ENCODE measurements at places on chromosomes 6 and 20.
A peak's percentile ranks its signal among the peaks of the same experiment; 100 is the strongest.

- DNase-seq: no peak
Observed at GRCh38 chr6:157217894-157218370, 105.4 kb downstream of the TMEM242 start.

- DNase-seq: no peak
Observed at GRCh38 chr20:47241345-47241781, 115.1 kb downstream of the ZMYND8 start.

DNA sequence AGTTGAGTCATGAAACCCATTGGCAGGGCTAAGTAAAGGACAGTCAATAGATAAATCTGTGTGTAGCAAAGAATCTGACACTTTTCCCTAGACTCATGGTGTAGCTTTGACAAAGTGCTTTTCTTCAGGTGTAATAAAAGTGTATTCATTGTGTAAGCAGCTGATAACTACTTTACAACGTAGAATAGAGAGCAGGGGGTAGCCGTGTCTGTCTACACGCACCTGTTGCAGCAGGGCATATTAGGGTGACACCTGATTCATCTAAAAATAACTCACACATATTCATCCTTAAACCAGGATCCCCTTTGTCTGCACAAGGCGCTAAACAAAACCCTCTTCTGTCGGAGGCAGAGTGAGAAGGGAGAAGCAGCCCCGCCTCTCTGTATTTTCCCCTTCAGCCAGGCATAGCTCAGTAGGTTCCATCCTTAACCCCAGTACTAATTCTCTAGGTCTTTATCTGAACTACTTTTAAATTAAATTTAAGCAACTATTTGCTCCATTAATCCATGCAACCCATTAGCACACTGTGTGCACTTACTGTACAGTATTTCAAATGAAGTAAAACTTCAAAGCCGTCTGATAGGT is 306.7 kb upstream of the SASH1 start:
- DNase-seq: no peak

DNA sequence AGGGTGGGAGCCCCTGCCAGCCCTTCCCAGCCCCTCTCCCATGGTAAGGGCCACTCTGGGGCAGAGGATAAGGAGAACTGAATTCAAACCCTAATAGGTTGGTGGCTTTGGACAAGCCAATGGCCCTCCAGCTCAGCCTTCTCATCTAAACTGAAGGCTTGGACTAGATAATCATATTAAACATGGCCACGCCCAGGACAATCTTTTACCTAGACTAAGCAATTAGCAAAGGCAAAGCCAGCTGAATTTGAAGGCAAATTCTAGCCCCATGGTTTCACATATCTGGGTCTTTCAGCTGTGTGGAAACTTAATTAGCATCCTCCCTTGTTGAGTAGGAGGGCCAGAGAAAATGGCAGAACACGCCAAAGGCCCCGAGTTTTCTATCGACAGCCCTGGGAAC is 10.7 kb downstream of the SLC22A23 start:
- DNase-seq: no peak

DNA sequence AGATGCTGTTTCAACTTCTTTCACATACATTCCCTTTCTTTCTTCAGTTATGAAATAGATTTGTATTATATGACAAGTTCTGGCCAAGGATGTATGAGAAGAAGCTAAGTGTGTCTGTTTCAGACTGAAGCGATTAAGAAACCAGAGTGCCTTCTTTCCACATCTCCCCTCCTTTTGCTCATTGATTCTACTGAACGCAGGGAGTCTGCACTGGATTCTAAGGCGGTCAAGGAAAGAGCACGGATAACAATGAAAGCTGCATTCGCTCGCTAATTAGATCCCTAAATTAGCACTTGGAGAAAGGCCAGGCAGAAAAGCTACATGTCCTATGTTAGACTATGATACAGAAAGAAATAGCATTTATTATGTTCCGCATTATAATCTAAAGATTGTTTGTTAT is 267.7 kb downstream of the HAO1 start:
- DNase-seq: no peak

DNA sequence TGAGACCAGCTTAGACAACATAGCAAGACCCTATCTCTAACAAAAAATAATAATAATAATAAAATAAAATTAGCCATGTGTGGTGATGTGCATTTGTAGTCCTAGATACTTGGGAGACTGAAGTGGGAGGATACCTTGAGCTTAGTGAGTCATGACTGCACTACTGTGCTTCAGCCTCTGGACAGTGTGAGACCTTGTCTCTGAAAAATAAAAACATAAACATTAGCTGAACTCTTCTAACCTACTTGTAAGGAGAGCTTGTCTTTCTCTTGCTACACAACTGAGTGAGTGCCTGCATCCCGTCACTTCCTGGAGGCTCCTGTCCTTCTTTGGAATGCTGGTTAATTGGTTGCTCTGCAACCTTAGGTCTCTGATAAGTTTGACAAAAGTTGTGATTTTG is 5.1 kb upstream of the DBNDD2 start:
- DNase-seq: no peak

GRCh38 chr6:47163536-47163935 is 121.4 kb upstream of the ADGRF1 start:
- no peak for DNase-seq

- no peak for DNase-seq
Observed at GRCh38 chr20:8986631-8987030, 82.3 kb upstream of the PLCB4 start.

DNA sequence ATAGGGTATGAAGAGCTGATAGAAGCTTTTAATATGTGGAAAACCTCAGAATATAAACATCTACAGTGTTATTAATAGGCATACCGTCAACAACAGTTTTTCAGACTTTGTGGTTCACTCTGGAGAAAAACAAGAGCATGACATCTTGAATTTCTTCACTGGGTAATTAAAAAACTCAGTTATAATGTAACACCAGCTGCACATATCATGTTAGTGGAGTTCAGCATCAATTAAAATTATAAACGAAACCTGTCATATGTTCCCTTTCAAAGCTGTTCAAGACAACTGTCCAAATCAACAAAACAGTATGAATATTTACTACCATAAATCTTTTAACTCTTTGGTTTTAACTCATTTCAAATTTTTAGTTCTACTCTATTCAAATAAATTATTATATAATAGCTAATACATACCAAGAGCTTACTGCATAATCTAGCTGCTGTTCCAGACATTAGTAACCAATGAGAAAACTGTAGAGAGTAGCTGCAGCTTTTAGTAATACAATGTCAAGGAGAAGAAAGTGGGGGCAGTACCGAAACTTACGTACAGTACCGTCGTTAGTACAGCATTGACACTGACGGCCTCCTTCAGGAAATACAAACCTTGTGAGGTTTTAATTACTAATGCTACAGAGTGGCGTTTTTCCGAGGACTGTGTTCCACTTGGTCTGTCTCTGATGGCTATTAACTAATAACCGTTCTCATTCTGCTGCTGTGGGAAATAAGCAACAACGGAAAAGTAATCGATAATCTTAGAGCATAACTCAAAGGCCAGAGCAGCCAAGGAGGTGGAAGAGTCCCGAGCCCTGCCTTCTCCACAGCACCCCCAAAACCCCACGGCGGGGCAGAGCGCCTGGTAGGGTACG is 532 bp upstream of the PM20D2 start:
- no peak for DNase-seq

DNA sequence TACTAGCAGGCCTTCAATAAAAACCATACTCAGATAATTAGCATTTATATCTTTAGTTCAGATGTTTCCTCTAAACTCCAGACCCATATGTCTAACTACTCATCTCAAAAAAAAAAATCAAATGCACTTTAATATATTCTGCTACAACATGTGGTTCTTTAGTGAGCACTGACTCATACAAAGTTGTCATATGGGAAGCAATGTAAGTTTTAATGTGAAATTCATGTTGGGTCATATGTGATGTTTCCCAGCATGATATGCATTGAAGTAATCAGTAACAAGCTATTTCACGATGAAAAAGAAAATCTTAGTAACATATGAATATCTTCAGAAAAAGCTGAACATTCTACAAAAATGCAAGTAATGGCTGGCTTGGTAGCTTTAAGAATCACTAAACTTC is 859.7 kb upstream of the ADGRB3 start:
- no peak for DNase-seq

GRCh38 chr6:98033617-98034016 is 750.6 kb upstream of the MMS22L start:
- DNase-seq: no peak

GRCh38 chr6:48928937-48929336 is 534.1 kb downstream of the MMUT start:
- DNase-seq: no peak

DNA sequence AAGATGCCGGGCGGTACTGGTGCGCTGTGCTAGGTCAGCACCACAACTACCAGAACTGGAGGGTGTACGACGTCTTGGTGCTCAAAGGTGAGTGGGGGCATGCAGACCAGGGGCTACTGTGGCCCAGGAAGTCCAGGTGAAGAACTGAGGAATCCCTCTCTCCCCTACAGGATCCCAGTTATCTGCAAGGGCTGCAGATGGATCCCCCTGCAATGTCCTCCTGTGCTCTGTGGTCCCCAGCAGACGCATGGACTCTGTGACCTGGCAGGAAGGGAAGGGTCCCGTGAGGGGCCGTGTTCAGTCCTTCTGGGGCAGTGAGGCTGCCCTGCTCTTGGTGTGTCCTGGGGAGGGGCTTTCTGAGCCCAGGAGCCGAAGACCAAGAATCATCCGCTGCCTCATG is 1.0 kb downstream of the LY6G6F start:
- no peak for DNase-seq

DNA sequence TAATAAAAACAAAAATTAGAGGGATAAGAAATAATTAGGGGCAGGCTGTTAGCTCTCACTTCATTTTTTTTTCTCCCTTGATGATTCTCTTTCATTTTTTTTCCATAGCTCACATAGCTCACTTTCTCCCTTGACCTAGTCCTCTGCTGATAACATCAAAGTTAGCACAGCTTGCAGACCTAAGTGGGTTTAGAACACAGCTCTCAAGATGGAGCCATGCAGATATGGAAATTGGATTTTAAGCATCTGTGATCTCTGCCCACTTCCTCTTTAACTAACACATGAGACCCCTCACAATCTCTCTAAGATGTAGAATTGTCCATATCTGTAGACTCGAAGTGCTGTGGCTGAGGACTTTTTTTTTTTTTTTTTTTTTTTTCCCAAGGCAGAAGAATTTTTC is 257.1 kb downstream of the SOX4 start:
- DNase-seq: no peak

DNA sequence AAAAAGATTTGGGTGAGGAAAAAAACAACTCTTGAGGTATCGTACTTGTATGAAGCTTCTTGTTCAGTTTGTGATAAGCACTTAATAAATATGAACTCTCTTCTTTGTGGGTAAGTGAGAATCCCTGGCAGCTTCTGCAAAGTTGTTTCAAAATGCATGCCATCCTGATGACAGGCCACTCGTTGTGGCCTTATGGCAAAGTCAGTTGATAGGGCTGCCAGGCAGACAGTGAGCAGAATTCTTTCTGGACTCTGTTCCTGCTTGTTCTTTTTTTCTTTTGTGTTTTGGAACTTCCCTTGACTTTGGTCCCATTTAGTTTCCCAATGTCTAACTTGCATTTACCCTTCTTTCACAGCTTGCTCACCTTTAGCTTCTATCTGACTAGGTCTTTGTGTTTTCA is 983.5 kb upstream of the FLRT3 start:
- DNase-seq: no peak

- peak; percentile 87 for DNase-seq
Observed at GRCh38 chr20:36975099-36975818, 23.8 kb upstream of the SAMHD1 start.

DNA sequence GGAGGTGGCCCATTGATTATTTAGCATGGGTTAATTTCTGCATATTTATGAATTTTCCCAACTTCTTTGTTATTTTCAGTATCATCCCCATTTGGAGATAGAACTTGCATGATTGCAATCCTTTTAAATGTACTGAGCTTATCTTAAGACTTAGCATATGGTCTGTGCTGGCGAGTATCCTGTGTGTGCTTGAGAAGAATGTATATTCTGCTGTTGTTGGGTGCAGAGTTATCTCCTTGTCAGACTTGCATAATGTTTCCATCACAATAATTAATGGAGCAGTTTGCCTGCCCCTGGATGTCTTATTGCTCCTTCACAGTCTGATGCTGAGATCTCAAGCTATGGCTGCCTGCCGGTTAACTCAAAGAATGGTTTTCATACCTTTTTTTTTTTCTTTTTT is 112.6 kb downstream of the CDYL start:
- no peak for DNase-seq

DNA sequence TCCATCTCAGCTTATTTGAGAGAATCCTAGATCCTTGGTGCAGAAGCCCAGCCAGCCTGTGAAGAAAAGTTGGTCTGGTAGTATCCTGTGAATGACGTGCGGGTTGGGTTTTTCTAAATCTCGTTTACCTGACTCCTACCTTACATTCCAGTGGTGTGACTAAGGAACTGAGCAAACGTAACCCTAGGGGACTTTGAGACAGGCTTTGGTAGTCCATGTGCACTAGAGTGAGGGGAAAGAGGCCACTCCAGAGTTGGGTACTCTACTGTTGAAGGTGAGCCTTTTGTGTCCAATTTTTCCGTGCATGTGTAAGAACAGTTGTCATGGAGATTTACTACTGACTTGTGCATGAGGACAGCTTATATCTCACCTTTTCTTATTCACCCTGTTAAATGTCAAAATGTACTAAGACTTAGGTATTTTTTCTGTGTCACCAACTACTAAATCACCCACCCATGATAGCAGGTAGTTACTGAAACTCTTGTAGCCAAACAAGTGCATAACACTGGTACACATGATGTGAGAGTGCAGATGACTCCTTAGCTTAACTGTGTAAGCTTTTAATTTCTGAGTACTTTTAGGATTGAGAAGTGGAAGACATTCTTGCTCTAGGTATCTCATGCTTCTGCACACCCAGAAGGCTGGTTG is 26.3 kb upstream of the PLCG1 start:
- no peak for DNase-seq

DNA sequence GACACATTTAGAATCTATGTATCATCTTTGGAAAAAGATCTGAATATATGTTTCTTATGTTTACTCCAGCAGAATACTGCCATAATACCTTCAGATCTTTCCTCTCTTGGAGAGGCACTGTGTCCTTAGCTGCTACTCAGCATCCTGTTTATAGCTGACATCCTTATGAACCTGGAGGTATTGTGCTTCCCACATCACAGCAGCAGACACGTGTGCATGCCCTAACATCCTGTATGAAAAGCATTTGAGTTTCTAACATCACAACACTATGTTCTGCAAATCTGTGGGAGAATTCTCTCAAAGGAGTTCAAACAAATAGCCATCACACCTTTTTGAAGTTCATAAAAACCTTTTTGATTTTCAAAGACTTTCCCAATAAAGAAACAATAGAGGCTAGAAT is 216.0 kb downstream of the GJA1 start:
- no peak for DNase-seq

- DNase-seq: no peak
Observed at GRCh38 chr6:129329678-129330077, 380.3 kb downstream of the ARHGAP18 start.

GRCh38 chr6:150211700-150212511 is 69.1 kb downstream of the PPP1R14C start:
- no peak for DNase-seq

GRCh38 chr6:166784691-166785090 is 157.6 kb upstream of the RPS6KA2 start:
- DNase-seq: no peak

GRCh38 chr20:37759761-37760209 is 66.0 kb downstream of the CTNNBL1 start:
- no peak for DNase-seq

All from activated effector memory CD4-positive, alpha-beta T cell treated with anti-CD3 and anti-CD28 coated beads, Interleukin-2, amount 50 U/mL, for 16 hours (primary cell).